ENCODE measurements at places on chromosomes 13 and 19.

DNA sequence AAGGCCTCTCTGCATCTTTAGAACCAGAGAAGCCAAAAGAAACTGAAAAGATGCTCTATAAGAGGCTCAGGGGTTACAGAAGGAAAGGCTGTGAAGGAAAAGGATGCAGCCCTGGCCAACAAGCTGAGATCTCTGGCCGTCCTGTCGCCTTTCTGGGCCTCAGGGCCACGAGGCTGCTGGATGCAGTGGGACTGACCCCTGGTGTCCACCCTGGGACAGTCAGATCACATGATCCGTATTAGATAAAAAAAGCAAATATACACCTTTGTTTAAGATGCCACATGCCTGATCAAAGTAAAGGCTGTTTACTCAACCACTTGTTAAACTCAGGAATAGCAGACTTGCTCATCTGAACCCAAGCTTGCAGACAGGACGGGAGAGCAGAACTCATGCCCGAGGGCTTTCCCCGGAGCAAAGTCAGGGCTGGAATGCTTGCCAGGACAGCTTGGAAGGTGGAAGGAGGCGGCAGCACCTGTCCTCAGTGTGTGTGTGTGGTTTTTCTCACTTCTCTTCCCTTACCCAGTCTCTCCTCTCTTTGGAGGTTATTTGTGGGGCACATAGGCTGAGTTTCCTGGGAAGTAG lies 206.5 kb upstream of the TSHZ3 start:
- DNase-seq: no peak

- no peak for DNase-seq
These were observed 947 bp downstream of the ATP4B start for GRCh38 chr13:113656831-113657671.

DNA sequence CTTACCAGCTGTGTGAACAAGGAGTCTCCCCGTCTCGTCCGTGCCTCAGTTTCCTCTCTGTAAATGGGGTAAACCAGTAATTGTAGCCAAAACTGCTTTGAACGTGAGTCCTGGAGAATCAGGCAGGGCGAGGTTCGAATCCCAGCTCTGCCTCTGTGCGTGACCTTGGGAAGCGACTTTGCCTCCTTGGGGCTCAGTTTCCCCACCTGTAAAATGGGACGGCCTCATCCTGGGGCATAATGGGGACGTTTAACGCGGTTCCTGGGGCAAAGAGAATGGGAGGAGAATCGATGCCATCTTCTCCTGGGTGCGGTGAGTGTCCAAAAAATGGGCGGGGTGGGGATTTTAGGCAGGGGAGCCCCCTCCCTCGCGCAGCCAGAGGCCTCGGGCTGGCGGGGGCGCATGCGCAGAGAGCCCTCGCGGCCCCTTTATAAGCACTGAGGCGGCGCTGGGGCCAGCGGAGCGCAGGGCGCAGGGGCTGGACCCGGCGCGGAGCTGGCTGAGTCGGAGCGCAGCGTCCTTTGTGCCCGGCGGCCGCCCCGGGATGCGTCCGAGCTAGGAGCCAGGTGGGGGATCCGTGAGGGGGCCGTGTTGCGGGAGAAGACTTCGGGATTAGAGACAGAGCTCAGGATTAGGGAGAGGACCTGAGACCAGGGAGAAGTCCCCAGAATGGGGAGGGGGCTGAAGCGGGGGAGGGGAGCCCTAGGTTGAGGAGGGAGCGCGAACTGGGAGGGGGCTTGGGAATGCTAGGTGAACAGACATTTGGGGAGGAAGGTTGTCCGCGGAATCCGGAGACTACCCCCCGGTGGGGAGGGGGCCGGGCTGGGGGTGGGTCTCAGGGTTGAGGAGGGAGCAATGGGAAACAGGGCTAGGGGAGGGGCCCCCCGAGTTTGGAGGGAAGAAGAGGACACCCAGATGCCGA lies at the start of gene NCAN:
TSS of gene NCAN (plus strand) at position 460 of the 922 bp plus-strand sequence. CDS start 4,996 bp downstream, outside the sequence.
- DNase-seq: no peak

DNA sequence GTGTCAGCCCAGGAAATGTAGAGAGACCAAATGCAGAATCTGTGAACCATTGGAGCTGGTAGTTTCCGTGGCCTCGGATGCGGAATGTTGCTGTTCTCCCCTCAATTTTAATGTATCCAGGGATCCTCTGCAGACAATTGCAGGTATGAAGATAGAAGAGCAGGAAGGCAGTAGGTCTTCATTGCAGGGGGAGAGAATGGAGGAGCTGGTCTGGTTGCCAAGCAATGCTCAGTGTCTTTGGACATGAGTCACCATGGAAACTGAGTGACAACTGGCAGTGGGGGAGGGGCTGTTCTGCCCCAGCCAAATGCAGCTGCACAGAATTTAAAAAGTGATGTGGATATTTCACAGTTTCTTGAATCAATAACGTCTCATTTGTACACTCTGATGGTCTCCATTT lies 56.1 kb upstream of the ZNF835 start:
- no peak for DNase-seq

DNA sequence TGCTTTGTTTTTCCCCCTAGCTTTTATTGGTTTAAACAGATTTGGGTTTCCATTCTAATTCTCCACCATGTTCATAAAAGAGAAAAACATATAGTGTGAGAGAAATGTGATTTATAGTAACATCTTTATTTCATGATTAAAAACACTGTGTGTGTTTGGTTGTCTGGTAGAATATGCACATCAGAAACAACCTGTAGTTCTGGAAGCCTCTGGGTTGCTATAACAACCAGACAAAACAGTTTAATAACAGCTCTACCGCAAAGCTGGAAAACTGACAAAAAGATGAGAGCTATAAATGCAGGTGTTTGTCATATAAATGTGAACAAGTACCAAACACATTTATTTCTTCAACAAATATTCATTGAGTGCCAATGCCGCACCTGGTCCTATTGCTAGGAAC lies 9.8 kb downstream of the KBTBD6 start:
- DNase-seq: no peak

DNA sequence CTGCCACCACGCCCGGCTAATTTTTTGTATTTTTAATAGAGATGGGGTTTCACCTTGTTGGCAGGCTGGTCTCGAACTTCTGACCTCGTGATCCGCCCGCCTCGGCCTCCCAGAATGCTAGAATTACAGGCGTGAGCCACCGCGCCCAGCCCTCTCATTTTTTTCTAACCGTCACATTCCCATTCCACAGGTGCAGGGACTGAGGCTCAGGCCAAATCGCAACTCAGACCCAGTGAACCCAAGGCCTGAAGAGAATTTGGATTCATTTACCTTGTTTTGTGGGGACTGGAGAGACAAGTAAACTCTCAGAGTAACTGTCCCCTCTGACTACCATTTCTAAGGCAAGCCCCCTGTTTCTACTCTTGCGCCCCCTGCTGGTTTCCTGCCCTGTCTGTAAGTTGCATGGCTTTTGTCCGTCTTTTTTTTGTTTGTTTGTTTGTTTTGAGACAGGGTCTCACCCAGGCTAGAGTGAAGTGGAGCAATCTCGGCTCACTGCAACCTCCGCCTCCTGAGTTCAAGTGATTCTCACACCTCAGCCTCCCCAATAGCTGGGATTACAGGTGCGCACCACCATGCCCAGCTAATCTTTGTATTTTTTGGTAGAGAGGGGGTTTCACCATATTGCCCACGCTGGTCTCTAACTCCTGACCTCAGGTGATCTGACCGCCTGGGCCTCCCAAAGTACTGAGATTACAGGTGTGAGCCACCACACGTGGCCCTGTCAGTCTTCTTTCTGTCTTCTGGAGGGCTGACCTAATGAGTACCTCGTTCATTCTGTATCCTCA lies 2.3 kb upstream of the STRN4 start:
- peak; percentile 68 for DNase-seq

GRCh38 chr13:102869948-102870676 lies 24.3 kb downstream of the ERCC5 start:
- no peak for DNase-seq

- DNase-seq: no peak
These were observed 362.5 kb downstream of the TDRD3 start for GRCh38 chr13:60759499-60759898.

DNA sequence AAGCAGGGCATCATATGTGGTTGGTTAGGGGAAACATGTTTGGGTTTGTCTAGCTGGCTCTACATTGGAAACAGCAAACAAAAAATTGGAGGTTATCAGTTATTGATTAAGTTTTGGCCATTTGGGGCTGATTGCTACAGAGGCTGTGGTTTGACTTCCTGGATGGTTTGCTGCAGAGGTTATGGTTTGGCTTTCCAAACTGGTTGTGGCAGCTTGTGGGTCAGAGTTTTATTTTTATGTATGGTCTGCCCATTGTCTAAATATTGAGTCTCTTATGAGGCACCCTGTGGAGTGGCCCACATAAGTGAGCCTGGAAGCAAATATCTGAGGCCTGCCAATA lies 261.6 kb downstream of the GPC5 start:
- no peak for DNase-seq

GRCh38 chr19:4059891-4060620 lies 6.6 kb downstream of the ZBTB7A start:
- DNase-seq: peak; percentile 84

GRCh38 chr13:77477299-77477848 lies 58.1 kb upstream of the SCEL start:
- DNase-seq: no peak

Measured in CD4-positive, alpha-beta T cell treated with Interferon alpha-2 for 1 hour (primary cell).